Hematopoietic multipotent progenitor cell treated with erythropoietin and hydrocortisone succinate and interleukin-3 and kit ligand, for 15 days (in vitro differentiated cells): ENCODE measurements at places on chromosomes 12 and 14.
A peak's percentile ranks its signal among the peaks of the same experiment; 100 is the strongest.

DNA sequence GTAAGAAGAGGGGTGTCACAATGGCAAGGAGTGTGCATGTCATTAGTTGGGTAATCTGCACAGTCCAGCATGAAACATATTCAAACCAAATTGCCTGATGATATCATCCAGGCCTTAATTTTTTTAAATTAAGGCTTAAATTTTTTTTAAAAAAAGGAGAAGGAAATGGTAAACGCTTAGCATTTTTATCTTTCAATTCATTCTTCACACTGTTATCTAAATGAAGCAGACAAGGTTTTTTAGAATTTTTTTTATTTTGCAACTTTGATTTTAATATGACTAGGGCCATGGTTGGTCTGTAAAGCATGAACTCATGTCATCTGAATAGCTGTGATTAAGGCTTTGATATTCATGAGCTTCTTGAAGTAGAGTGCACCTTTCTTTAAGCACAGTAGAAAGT is 362.5 kb downstream of the SYT1 start:
- DNase-seq = no peak

- no peak for DNase-seq
These were observed 930 bp upstream of the MIA2 start for GRCh38 chr14:39232554-39233415.

DNA sequence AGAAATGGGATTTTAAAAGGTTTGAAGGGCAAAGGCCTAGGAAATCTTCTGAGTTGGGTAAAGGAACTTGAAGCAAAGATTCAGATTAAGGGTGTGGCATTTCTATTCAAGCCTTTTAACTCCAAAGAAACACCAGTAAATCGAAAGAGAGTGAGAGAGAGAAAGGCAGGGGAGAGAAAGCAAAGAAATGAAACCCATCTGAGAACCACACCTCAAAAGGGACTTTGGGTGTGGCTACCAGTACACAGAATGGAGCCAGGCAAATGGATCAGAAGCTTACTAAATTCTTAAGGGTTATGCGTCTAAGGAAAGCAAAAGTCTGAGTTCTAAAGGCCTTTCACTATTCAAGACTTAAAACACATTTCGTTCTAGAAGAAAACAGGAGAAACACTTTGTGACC is 277.4 kb downstream of the BCL11B start:
- DNase-seq = no peak

- no peak for DNase-seq
These were observed 11.1 kb downstream of the SVOP start for GRCh38 chr12:109009766-109010165.

DNA sequence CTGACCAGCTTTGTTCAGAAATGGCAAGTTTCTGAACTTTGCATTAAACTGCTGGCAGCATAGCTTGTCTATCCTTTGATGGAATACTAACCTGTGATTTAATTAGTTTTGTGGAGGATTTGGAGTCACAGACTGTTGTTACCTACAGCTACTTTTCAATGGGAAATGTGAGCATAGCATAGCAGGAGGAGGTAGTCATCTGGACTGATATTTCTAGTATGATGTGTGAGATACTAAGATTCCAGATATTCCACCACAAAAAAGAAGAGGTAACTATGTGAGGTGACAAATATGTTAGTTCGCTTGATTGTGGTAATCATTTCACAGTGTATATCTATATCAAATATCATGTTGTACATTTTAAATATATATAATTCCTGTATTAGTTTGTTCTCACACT is 833.0 kb downstream of the SLC6A15 start:
- DNase-seq = no peak

- DNase-seq = no peak
These were observed 80.8 kb upstream of the PPP1R12A start for GRCh38 chr12:80015660-80016059.

DNA sequence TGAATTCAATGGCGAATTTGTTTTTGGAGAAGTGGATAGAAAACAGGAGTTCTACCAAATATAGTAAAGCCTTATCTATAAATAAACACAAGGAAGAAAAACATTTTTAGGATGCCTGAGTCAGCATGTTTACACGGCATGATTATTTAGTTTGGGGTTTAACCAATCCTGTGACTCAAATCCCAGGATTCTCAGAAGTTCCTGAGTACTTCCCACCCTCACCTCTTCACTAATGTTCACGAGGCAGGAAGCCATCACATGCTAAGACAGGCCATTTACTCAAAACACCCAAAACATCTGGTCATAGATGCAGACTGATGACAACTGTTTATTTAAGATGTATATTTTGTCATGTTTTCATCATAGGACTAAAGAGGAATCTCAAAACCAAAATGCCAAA is 3.4 kb upstream of the GLRX5 start:
- DNase-seq = peak; percentile 79

GRCh38 chr14:67263499-67264149 is 22.4 kb downstream of the PALS1 start:
- no peak for DNase-seq

- no peak for DNase-seq
These were observed 12.5 kb downstream of the GPR68 start for GRCh38 chr14:91232052-91232451.

- DNase-seq = peak; percentile 67
These were observed 24.3 kb downstream of the MVK start for GRCh38 chr12:109597795-109598427.

DNA sequence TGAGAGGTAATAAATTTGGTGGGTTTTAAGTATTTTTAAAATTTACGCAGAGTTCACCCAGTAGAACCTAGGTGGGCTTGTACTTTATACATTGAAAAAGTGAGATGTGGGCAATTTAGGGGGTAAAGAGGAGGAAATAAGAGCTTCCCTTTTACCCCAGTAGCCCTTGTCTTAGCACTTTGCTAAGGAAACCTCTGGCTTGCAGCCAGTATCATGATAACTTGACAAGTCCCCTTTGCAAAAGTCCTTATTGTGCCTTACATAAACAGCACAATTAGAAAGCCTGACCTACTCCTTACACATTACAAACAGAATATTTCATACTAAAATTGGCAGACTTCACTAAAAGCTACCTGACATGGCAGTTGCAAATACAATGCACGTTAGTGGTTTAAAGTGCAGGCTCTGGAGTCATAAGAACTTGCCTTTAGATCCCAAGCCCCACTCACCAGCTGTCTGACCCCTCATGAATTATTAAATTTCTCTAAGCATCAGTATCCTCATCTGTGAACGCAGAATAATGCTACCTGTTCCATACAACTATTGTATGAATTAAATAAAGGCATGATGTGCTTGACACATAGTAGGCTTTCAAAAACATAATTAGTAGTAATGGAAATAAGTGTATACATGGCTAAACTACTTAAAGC is 53.2 kb upstream of the NELL2 start:
- no peak for DNase-seq
